NCI-H446 (cell line): ENCODE measurements at places on chromosomes 7 and 10.

- no peak for DNase-seq
These were observed 83.6 kb downstream of the MPP7 start for GRCh38 chr10:28219251-28219650.

- DNase-seq = no peak
These were observed 37.8 kb downstream of the HHEX start for GRCh38 chr10:92727550-92727949.

DNA sequence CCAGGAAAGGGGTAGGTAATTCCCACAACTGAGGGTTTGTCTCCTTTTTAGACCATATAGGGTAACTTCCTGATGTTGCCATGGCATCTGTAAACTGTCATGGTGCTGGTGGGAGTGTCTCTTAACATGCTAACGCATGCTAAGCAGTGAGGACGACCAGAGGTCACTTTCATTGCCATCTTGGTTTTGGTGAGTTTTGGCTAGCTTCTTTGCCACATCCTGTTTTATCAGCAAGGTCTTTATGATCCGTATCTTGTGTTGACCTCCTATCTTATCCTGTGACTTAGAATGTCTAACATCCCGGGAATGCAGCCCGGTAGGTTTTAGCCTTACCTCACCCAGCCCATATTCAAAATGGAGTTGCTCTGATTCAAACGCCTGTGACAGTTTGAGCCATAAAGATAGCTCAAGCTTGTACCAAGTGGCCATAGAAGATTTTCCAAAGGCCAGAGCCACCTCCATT is 176.0 kb upstream of the NAMPT start:
- DNase-seq = no peak

DNA sequence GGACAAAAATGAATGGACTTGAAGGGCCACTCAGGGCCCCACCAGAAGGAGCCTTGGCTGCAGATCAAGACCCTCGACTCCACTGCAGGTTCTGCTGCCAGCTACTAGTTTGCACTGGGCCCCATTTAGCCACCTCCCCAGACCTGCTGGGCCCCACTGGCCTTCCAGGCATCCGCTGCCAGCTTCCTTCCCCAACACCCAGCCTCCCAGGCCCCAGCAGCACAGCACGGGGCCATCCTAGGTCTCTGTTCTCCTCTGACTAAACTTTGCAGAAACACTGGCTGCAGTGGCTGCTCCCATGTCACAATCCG is 277.4 kb upstream of the KLF14 start:
- no peak for DNase-seq

- DNase-seq = no peak
These were observed 55.7 kb upstream of the ANTXRL start for GRCh38 chr10:46231087-46231486.

GRCh38 chr7:117603627-117604026 is 123.8 kb downstream of the CFTR start:
- no peak for DNase-seq

GRCh38 chr10:90964781-90965465 is 44.0 kb upstream of the ANKRD1 start:
- no peak for DNase-seq

DNA sequence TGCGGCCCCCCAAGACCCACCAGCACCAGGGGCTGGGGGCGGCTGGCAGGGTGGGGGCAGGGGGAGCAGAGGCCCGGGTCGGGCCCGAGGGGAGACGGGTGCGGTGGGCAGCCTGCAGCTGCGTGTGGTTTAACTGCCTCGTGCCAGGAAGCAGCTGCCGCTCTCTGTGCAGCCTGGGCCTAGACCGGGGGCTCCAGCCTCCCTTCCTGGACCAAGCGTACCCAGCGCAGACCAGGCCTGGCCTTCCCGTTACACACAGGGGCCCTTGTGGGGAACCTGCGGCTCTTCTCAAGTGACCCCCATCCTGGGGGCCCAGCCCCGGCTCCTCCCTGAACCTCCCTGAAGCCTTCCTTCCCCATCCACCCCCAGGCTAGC is 6.6 kb upstream of the INTS1 start:
- DNase-seq = no peak

DNA sequence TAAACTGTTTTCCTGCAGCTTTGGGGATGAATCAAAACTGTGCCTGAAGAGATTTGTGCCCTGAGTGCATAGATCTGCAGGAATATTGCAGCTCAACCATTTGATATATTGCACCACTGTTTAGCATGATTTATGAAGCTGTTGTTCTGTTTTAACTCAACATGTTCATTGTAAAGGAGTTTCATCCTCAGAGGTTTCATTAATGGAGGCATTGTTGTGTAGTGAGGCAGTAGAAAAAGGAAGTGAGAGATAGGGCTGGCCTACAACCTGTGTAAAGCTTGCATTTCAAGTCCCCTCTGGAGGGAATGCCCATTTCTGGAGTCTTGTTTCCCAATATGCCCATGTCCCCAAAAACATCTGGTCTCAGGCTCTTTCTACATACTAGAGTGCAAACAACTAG is 67.5 kb downstream of the DNAJC12 start:
- DNase-seq = no peak

DNA sequence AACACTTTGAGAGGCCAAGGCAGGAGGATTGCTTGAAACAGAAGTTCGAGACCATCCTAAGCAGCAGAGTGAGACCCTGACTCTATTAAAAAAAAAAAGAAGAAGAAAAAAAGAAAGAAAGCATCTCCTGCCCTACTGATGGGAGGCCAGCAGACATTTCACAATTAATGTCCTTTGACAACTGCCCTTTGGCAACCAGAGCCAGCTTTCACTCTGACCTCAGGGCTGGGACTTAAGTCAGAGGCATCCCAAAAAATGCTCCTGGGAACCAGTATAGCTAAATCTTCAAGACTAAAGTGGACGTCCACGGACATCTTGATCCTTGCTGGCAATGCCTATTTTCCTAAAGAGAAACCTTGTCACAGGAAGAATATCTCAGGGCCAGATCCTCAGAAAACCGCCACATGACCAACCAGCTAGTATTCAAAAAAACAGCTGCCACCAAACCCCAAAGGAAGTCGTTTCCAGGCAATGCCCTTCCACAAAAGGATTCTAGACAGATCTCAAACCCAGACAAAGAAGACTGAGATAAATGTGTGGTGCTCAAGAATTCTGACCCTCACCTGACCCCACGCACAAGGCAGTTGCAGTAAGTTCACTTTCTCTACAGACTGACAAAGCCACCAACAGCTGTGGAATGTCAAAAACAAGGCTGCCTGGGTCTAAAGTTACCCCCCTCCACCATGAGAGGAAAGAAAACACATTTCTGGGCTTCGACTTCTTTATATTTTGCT is 18.4 kb downstream of the GFRA1 start:
- no peak for DNase-seq

DNA sequence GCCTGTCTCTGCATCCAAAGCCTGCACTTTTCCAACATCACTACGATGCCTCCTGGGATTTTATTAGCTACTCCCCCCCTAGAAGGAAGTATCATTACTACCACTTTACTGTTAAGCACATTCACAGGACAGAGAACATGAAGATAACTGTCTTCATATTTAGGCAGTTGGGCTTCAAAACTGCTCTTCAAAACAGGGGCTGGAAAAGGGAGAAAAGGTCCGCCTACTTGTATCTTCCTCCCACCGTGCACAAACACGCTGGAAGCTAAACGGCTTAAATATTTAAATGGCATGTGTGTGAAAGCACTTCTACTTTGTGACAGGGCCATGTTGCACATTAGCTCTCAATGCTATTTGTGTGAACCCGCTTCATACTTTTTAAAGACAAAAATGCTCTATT is 999 bp downstream of the ITIH5 start:
- DNase-seq = no peak

DNA sequence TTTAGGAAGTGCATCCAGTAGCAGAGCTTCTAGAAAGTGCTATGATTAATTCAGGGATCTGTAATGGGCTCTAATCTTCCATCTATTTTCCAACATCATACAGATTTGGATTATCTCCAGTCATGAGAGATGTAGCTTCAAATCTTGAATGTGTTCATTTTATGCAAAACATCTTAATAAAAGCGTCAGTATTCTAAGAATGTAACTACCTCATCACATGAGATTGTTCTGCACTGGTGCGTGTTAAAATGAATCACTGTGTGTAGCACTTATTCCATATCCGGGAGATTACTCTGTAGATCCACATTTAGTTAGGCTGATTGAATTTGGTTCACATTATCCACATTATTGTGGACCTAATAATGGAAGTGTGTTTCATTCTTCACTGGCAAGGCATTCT is 344.9 kb upstream of the CHRM2 start:
- no peak for DNase-seq

DNA sequence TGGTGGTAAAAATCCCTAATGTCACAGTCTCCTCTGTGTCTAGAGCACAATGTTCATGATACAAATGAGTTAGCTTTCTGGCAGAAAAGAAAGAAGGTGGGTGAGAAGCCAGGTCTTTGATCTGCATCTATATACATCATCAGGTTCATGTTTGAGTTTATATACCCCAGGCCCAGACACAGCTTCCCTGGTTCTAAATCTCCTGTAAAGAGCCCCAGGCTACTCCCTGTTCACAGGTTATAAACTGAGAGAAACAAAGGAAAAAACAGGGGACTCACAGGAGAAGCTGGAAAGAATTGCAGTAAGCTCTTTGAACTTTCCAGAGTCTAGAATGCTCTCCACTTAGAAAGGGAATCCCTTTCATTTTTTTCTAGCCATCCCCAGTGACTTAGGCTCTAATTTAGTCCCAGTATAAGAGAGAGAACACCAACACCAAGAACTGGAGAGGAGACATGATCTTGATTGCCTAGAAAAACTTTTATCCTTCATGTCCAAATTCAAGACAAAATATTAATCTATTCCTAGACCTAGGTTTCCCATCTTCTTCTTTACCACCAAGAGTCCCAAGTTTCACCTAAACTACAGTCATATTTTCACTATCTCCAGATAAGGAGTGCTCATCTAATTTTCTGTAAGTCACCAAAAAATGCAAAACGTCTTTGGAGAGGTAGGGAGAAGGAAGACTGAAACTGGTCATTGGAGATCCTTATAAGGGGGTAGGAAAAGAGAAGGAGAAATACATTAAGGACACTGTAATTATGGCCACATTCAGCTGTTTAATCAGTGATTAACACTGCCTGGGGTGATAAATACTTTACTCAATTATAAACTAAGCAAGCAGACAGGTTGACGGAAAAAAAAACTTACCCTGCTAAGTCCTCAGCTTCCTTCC is 469 bp downstream of the MSS51 start:
- DNase-seq = no peak

GRCh38 chr7:157853076-157853788 is 516.4 kb downstream of the DNAJB6 start:
- DNase-seq = no peak

- peak; percentile 2 for DNase-seq
These were observed 89.3 kb upstream of the PRKCQ start for GRCh38 chr10:6669269-6669859.

DNA sequence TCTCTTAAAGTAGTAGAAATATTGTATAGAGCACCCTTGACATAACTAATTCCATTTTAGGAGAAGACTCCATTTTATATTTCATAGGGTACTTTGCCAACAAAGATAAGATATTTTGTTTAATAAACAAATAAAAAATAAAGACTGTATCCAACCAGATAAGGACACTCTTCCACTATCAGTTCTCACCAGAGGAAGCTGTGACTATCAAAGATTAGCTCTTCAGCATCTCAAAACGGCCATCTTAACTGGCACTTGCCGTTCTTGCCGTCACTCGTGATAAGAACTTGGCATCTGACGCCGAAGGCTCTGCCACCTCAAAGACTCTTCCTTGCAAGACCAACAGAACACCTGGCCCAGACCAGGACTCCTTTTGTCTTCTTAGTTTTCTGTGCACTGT is 26.3 kb upstream of the AKR1B1 start:
- no peak for DNase-seq

- peak; percentile 59 for DNase-seq
These were observed 278.6 kb upstream of the HABP2 start for GRCh38 chr10:113274176-113274829.

DNA sequence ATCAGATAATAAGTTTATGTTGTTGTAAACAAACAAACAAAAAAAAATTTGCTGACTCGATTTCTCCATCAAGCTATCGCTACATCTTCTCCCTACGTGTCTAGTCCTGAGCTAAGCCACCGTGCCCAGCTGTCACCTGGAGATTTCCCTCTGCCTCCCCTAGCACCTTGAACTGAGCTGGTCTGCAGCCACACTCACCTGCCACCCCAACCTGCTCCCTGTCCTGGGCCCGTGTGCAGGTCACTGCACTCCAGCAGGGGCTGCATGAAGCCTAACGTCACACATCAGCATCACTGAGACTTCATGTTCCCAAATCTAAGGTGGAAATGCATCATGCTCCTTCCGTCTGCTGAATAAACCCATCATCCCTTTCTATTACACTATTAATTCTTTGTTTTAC is 44.4 kb downstream of the TEX36 start:
- no peak for DNase-seq

DNA sequence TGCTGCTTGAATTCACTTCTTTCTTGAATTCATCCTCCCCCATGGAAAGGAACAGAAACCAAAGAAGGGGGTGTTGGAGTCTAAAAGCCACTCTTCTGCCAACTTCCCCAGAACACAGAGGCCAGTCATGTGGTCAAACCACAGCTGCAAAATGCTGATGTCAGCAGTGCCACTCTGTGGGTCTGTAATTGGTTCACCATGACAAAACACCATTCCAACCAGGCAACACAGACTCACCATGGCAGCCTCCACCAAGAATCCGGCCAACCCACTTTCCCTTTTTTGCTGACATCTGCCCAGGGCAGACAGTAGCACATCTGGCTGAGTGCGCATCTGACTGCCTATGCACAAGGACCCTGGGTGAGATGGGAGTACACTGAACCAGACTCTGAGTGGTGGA is 16.8 kb downstream of the OSBPL3 start:
- no peak for DNase-seq

GRCh38 chr7:139587535-139587934 is 64.0 kb downstream of the CLEC2L start:
- DNase-seq = no peak

DNA sequence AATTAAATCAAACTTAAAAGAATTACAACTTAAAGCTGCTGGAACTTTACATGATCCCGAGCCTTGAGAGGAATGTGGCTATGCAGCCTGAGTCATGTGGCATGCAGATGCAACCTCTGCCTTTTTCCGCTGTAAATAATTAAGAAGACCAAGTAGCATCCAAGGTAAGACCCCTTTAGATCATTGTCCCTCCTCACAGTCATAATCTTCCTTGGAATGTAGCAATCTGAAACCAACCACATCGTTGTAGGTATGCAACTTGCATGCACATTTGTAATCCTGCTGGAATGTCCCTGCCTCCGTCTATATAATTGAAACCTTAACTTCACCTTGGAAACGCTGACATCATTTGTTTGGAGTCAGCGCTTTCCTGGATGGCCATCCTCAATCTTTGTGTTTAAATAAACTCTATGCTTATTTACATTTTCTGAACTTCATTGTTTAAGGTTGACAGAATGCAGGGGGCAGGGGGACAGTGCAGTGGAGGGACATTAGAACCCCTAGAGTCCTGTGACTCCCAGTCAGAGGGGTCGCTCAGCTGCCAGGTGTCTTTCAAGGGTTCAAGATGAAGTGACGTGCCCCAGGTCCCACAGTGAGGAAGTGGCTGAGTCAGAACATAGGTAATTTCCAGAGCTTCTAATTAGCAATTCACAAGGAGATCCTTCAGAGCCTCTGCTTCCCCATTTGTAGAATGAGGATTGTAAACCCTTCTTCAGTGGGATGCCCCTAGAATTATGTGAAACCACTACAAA is 110.7 kb downstream of the RALA start:
- no peak for DNase-seq

GRCh38 chr7:85730012-85730411 is 543.2 kb upstream of the SEMA3D start:
- DNase-seq = peak; percentile 40

GRCh38 chr10:68023292-68023691 is 51.8 kb downstream of the HERC4 start:
- no peak for DNase-seq

GRCh38 chr7:123972045-123972444 is 47.0 kb downstream of the SPAM1 start:
- no peak for DNase-seq

- no peak for DNase-seq
These were observed 102.6 kb upstream of the DDC start for GRCh38 chr7:50667789-50668226.
